Activated CD8-positive, alpha-beta memory T cell treated with anti-CD3 and anti-CD28 coated beads, Interleukin-2, amount 10 ng/mL, durations not matched to agents 7 days and 5 days (primary cell): ENCODE measurements at places on chromosomes 1 and 21. TPM values are rescaled to one million over a fixed set of nuclear protein-coding genes. Genes with fewer than 3 reads are reported as not detected.
A peak's percentile ranks its signal among the peaks of the same experiment; 100 is the strongest.

CDK11B gene
- 40.5 TPM for total RNA-seq

PLEKHN1 gene
- 3.3 TPM for total RNA-seq

C1orf94 gene
- not detected for total RNA-seq

BATF3 gene
- 109 TPM for total RNA-seq

LRRN2 gene
- not detected for total RNA-seq

PFDN2 gene
- total RNA-seq: 82.8 TPM

SPRR2B gene
- total RNA-seq: not detected

DNA sequence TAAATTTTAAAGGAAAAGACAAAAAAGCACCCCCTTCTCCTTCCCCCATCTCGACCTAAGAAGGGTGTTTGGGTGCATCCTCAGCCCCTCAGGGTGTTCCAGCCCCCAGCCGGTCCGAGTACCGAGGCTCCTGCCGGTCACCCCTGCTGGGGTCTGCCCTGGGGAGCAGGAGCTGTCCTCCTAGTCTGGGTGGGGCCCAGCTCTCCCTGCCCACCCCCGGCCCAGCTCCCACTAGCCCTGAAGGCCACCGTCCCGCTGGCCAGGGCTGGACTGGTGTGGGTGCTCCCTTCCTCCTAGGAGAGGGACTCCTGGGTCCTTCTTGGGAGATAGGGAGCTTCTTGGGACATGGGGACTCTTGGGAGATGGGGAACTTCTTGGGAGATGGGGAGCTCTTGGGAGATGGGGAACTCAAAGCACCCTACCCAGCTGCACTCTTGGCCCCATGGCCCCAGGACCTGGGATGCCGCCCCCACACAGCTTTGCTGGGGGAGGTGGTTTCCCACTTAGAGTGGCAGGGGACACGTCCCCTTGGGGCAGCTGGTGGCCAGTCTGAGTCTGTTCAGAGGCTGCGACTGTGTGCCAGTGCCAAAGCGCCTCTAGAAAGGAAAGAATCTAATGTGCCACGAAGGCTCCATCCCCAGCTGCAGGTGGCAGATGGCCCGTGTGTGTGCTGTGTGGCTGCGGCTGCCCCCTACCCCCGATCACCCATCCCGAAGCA is 44.5 kb downstream of the MORN1 start:
- no peak for DNase-seq

DNA sequence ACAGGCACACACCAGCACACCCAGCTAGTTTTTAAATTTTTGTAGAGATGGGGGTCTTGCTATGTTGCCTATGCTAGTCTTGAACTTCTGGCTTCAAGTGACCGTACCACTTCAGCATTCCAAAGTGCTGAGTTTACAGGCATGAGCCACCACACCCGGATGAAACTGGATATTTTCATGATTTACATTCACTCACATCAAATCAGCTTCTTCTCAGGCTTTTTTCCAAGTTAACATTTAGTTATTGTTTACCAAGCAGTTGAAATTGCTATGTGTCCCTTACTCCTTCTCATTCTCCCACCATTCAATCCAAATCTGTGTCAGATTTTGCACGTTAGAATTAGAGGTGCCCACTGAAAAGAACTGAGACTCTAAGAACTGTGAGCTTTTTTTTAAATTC is 18.4 kb downstream of the RIT1 start:
- DNase-seq: no peak

DNA sequence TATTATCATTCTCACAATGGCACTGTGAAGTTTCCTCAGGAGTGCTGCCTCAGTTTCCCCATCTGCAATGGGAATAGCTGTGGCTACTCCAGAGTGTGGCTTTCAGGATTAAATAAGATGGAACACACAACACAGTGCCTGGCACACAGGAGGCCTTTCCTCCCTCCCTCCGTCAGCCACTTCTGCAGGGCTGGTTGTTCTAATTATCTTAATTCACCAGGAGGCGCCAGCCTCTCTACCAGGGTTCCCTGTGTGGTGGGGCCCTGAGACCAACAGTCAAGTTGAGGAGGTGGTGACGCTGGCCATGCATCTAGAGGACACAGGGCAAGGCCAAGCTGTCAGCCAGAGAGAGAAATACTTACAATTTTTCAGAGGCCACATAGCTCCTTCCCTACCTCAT is 6.3 kb upstream of the FOXO6 start:
- DNase-seq: no peak

- no peak for DNase-seq
These were observed 54.2 kb downstream of the ITSN1 start for GRCh38 chr21:33696465-33696864.

- peak; percentile 36 for DNase-seq
These were observed 10.7 kb upstream of the SDC3 start for GRCh38 chr1:30919025-30919881.

DNA sequence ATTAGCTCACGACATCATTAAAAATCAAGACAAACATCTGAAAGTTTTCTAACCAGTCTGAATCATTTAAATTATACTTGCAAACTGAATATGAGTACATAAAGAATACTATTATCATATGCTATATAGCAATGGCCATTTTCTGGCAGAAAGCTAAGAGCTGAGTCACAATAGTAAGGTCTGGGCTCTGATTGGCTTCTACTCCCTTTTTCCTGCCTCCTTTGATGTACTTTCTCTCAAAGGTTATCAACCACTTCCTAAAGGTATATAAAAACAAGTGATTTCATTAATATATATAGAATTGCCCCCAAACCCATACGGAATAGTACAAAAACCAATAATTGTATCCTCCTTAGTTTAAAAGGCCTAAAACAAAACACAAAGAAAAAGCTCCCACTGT is 7.0 kb downstream of the KCNA3 start:
- DNase-seq: no peak

DNA sequence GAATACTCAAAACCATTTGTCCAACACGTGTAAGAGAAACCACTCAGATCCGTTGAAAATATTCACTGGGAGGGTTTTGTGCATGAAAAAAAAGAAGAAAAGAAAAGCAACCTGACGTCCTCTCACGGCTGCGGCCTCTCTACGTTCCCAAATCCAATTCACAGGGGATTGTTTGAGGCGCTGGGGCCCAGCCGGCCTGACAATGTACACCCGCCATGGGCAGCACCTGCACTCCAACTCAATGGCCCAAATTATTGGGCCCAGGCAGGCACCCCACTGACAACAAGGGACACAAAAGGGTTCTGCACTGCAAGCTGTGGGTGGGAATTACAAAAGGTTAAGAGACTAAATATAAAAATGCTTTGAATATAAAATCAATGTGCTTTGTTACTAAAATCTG is 41.5 kb downstream of the MORN1 start:
- DNase-seq: no peak

DNA sequence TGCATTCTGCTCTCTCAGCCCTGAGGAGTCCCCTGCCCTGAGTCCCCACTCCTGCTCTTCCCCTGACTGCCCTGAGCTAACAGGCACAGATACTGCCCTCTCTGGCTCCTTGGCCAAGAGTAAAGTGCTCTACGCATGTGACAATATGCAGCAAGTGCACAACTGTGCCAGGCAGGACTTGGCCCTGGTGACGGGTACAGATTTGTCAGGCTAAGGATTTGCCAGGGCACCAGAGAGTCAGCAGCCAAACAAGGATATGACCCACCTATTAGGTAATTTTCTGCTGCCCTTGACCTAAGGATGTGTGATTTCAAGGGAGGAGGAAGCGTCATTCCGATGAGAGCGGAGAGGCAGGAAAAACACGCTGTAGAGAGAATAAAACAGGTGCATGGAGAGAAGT is 339.0 kb downstream of the PTPRU start:
- no peak for DNase-seq

DNA sequence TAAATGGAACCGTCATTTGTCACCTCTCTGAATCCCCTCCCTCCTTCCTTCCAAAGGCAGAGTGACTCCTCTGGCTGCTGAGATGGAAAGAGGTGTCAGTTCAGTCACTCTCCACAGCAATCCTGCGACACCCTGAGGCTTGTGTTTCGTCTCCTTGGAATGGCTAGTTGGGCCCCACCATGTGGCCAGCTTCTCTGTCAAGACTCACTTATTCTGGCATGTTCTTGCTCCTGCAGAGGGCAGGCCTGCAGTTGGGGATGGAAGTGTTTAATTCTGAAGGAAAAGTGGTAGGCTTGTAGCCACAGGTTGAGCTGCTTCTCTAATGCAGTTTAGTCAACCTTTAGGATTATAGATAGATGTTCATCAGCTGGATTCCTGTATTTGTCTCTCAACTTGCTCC is 149.6 kb downstream of the LMO4 start:
- DNase-seq: no peak

- no peak for DNase-seq
These were observed 41.4 kb downstream of the NOS1AP start for GRCh38 chr1:162110910-162111309.

DNA sequence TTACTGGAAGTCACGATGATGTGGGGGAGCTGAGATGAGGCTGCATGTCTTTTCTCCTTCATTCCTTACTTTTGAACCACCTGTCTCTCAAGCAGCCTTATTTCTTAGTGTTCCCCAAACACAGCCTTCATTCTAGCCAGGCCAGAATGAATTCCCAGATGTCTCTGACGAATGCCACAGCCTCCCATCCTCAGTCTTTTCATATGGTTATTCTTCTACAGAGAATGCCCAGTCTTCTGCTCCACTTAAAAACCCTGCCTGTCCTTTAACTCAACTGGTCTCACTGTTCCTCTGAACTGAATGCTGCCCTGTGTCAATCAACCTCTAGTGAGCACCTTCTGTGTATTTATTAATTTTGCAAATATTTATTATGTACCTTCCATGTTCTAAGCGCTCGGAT is 156.2 kb downstream of the PLA2G4A start:
- no peak for DNase-seq

DNA sequence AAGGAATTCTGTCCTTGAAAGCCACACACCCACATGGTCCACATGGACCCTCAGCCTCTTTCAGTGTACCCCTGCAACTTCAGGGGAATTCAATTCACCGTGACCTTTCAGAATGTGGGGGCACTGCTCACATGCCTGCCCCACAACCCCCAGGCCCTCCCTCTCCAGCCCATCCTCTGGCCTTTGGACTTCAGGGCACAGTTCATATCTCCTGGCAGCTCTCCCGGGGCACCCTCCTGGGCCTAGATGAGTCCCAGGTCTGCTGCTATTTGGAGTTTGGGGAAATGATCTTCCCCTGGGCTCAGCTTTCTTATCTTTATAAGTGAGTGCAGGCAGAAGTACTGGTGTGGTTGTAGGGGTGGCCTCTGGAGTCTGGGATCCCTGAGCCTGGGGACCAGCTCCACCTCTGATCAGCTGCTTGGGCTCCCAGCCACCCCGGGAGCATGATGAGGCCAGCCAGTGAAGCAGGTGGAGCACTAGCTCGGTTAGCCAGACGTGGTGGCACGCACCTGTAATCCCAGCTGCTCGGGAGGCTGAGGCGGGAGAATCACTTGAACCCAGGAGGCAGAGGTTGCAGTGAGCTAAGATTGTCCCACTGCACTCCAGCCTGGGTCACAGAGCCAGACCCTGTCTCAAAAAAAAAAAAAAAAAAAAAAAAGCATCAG is 15.8 kb downstream of the C1orf167 start:
- DNase-seq: no peak

GRCh38 chr1:81715391-81715790 is 85.3 kb upstream of the ADGRL2 start:
- no peak for DNase-seq

- no peak for DNase-seq
These were observed 129.7 kb upstream of the L1TD1 start for GRCh38 chr1:62064829-62065407.
